Central memory CD8-positive, alpha-beta T cell (primary cell): ENCODE measurements at places on chromosomes 5 and 9.

DNA sequence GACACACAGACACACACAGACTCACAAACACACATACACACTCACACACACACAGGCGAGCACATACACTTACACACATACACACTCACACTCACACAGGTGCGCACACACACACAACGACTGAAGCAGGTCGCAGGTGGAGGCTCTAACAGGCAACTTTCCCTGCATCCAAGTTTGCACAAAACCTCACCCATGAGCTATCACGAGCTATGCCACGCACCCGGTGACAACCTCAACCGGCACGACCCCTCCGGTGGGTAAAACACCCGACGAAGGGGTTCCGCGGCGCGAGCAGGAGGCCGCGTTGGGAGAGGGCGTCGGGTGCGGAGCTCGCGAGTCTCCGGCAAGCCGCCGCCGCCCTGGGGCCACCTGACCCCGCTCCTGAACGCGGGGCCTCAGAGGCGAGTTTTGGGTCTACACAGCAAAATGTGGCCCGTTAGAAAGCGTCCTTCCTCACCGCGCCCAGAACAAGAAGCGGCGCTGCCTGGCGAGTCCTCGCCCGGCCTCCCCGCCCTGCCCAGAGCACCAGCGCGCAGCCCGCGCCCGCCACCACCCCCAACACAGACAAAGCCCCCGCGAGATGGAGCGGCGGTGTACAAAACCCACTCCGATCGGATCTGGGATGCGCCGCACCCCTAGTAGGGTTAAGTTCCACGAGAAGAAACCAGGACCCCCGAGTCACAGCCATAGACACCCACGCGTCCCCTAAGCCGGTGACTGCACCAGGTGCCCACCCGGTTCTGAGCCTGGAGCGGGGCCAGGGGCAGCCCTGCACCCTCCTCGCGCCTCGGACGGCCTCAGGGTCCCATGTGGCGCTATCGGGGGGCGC lies 665 bp downstream of the SLC6A3 start:
- DNase-seq: no peak

- no peak for DNase-seq
Observed at GRCh38 chr9:136193127-136193890, 11.6 kb downstream of the LHX3 start.

GRCh38 chr9:3330792-3331420 lies 194.9 kb downstream of the RFX3 start:
- DNase-seq: no peak

GRCh38 chr9:108612513-108612912 lies 243.3 kb downstream of the ACTL7B start:
- DNase-seq: no peak

GRCh38 chr5:160348080-160348479 lies 22.3 kb downstream of the C1QTNF2 start:
- no peak for DNase-seq

DNA sequence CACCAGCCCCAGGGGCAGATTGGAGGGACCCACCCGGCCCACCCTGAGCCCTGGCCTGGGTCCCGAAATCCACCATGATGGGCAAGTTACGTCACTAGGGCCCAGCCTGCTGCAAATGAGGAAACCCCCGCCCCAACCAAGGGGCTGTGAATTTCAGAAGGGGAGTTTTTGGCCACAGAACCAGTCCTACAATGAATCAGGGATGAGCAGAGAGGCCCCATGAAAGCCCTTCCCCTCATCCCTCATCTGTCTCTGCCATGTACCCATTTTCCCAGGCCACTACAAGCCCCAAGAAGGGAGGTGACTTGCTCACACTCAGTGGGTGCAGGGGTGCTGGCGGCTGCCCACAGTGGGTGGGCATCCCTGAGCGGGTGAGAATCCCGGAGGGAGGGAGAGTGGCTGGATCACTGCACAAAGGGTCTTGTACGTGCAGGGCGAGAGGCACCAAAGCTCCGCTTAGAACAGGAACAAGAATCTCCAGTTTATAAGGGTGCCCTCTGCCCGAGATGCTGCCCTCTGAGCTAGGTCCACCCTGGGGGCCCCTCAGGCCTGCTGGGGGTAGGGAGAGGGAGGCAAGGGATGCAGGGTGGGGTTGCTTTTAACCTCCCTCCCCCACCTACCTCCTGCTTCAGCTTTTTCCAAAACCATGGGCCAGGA lies 10.4 kb upstream of the TCF7 start:
- no peak for DNase-seq

DNA sequence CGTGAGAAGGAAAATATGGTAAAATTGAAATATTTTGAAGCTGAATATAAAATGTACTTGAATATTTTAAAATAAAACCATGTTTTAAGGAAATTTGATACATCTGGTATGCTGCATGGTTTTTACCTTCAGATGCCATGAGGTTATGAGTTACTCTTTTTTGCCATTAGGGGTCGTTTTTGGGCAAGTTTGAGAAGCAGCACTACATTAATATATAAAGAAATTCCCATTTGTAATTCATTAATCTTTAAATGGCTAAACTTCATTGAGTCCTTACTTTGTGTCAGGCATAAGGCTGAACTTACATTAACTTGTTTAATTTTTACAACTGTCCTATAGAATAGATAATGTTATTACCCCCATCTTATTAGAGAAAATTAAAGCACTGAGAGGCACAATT lies 152.3 kb downstream of the KDM4C start:
- DNase-seq: no peak
